Stimulated activated CD8-positive, alpha-beta memory T cell treated with anti-CD3 and anti-CD28 coated beads, Interleukin-12 subunit alpha, Interleukin-12 subunit beta, amount 100 ng/mL, for 1 hour (primary cell): ENCODE measurements at places on chromosomes 12 and 14.

- DNase-seq, result no peak
Measured at GRCh38 chr12:49413796-49414195, 46.5 kb downstream of the SPATS2 start.

GRCh38 chr12:96225994-96226399 is 31.8 kb downstream of the ELK3 start:
- DNase-seq, result no peak

DNA sequence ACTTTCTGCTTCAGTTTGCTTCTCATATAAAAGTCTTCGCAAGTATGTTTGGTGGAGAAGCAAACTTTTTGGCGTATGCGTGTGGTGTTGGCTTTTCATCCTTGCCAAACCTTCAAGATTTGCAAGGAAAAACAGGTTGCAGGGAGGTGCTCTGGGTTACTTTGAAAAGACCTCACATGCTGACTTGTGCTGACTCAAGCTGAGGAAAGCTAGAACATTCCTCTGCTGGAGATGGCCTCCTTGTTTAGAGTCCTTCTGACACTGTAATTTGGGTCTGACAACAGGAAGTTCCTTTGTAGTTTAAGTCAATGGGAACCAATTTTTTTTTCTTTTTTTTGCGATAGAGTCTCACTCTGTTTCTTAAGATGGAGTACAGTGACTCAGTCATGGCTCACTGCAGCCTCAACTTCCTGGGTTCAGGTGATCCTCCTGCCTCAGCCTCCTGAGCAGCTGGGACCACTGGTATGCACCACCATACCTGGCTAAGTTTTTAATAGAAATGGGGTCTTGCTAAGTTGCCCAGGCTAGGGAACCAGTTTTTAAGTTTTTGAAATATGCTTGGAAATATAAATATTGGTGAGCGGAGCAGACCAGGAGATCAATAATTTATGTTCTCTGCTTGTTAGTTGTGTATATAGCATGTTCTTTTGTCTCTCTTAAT is 2.6 kb upstream of the ACACB start:
- DNase-seq, result no peak

GRCh38 chr12:100793182-100793581 is 1.4 kb upstream of the ANO4 start:
- DNase-seq, result no peak

DNA sequence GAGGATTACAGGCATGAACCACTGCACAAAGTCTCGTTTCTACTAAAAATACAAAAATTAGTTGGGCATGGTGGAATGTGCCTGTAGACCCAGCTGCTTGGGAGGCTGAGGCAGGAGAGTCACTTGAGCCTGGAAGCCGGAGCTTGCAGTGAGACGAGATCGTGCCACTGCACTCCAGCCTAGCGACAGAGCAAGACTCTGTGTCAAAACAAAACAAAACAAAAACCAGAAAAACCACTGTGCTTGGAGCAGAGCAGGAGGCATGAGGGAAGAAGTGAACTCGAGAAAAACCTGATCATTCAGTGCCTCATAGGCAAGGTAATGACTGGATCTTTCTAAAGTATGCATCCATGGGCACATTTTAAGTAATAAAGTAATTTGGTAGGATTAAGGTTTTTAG is 487.8 kb downstream of the KCNH5 start:
- DNase-seq, result no peak
